Left cardiac atrium (tissue), 4 donors: ENCODE measurements at places on chromosomes 2 and 18.

DNA sequence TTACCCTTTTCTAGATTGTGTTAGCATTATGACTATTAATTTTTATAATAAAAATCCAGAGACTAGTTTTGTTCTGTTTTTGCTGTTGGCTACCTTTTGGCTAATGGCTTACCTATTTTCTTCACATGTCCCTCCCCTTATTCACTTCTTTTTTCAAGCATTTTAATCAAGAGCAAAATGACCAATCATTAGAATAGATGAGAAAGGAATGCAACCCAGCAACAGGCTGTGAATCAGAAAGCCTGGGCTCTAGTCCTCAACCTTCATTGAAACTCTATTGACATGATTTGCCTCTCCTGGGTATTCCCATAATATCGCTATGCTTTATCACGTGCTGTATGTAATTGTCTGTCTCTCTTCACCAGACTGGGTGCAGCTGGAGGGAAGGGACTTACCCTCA, 370.1 kb downstream of the IRS1 start:
- DNase-seq: no peak

GRCh38 chr2:118686346-118686745, 161.1 kb downstream of the EN1 start:
- no peak for DNase-seq

DNA sequence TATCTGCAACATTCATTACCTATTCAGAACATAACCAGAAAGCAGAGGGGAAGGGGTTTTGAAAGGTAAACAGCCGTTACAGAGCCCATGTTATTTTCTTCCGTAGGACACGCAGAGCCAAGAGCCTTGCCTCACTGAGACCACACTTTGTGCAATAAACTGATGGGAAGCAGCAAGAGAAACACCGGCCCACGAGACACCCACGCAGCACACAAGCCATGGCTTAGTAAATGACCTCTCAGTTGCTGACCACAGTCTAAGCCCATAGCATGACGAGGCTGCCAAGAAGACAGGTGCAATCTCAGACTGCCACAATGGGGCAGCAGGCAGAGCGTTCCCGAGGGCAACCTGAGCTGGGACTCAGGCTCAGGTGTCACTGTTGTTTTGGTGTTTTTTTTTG, 59.6 kb downstream of the CABYR start:
- no peak for DNase-seq

- DNase-seq: no peak
Measured at GRCh38 chr2:113175042-113175628, 1.4 kb downstream of the PSD4 start.

- DNase-seq: peak; percentile 76
Measured at GRCh38 chr2:120845277-120845676, 109.6 kb downstream of the GLI2 start.
